ENCODE measurements at places on chromosomes 3 and 15.

GRCh38 chr3:147529551-147529950 lies 120.4 kb downstream of the ZIC1 start:
- no peak for DNase-seq

DNA sequence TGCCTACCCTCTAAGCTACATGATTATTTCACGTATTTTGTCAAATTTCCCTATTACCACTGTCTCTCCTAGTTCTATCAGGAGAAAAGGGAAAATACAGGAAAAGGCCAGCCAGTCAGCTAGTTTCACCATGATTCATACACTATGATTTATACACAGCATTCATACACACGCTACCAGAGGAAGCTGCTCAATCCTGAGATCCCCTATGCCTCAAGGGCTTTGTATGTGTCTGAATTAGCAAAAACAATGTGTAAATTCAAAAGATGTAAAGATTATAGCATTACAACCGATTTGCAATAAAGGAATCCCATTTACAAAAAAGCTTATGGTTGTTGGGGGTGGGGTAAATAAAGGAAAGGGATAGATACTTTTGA lies 3.1 kb upstream of the ACKR4 start:
- DNase-seq, result no peak

GRCh38 chr15:67836477-67836876 lies 3.4 kb downstream of the RNU6-1 start:
- DNase-seq, result no peak

GRCh38 chr15:40095371-40096093 lies 13.1 kb downstream of the BMF start:
- DNase-seq, result no peak

DNA sequence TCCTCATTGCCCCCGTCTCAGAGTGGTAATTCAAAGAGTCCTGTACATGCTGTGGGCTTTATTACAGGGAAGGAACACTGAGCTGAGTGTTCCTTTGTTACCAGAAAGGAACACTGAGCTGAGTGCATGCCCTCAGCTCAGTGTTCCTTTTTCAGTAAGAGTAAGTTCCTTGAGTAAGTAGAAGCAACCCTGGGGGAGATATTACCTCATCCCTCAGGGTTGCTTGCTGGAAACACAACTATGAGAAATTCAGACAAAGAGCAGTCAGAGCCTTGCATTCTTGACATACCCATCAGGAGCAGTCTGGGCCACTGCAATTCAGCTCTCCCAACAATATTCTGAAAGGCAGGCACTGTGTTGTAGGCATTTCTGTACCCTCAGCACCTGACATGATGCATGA lies 17.0 kb downstream of the CHRM5 start:
- no peak for DNase-seq

DNA sequence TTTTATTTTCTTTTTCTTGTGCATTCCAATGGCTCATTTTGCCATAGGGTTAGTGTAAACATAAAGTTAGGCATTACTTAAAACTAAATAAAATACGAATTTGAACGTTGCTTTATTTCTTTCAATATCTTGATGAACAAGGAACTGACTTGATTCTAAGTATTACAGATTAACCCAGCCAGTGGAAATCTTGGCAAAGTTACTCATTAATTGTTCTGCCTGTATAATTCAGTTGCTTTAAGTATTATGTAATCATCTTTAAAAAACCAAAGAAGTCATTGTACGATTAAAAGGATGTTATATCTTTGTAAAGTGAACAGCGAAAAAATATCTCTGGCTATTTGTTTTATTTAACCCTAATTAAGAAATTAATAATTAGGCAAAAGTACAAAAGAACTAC lies 737.9 kb upstream of the BCHE start:
- DNase-seq, result no peak

DNA sequence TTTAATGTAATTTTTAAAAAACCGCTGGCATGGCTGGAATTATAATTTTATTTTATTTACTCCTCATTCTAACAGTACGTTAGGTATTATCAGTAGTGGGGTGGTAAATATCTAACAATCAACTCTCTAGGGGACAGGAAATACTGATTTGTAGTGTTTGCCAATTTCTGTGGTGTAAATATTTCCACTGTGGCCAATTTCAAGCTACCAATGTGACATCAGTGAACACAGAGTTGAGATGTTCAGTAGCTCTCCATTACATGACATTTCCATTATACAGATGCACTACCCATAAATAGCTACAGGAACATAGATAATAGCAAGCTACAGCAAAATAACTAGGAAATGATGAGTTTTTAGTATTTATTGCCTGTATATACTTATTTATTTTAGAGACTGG lies 10.0 kb upstream of the ARL8B start:
- no peak for DNase-seq

DNA sequence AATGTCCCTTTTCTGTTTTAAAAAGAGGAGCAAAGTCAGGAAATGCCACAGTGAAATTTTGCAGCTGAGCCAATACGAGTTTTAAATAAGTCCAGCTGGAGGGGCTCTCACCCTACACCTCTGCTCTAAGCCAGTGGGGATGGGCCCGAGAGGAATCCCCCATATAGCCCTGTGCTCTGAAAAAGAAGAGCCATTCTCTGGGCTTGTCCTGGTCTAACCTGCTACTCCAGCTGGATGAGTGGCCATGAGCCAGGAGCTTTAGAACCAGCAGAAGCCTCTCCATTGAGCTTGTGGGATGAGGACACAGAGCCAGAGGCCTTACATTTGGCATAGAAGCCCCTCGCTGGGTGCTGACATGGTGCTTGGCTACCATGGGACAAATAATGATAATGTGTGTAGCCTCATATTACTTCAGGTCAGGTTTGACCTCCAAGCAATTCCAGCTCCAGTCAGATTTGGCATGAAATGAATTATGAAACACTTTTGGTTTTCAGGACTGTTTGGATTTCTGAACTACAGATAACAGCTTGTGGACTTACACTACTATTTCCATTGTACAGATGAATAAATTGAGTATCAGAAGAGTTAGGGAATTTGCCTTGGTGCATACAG lies 172.4 kb downstream of the CHST2 start:
- DNase-seq, result no peak

- DNase-seq, result peak; percentile 93
Measured at GRCh38 chr15:78308422-78309032, 9.1 kb upstream of the SKIC8 start.

DNA sequence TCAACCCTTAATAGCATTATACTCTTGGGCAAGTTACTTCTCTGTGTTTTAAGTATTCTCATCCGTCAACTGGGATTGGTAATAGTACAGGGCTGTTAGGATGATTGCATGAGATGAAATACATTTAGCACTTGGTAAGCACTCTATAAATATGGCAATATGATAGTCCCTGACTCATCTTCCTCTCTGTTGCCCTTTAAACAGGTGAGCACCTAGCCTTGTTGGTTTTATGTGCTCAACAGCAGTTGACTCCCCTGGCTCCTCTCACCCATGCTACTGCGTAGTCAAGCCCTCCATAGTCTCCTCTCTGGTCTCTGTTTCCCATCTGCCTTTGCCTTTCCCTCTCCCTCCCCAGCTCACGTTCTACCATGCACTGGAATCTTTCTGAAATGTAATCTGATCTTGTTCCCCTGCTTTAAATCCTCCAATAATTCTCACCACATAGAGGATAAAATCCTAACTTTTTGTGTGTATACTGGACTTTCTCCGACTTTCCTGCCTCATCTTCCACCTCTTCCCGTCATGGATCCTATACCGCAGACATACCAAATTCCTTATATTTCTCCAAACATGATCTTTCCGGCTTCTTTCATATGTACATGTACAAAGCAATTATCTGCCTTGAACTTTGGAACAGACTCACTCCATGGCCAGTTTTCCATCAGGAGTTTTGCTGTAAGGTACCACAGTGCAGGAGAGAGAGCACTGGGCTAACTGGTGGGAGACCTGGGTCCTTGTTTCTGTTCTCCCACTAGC lies 42.3 kb downstream of the FSD2 start:
- no peak for DNase-seq

GRCh38 chr3:11435440-11436165 lies 163.4 kb downstream of the ATG7 start:
- no peak for DNase-seq

- no peak for DNase-seq
Measured at GRCh38 chr3:48835650-48836366, 11.9 kb downstream of the PRKAR2A start.

DNA sequence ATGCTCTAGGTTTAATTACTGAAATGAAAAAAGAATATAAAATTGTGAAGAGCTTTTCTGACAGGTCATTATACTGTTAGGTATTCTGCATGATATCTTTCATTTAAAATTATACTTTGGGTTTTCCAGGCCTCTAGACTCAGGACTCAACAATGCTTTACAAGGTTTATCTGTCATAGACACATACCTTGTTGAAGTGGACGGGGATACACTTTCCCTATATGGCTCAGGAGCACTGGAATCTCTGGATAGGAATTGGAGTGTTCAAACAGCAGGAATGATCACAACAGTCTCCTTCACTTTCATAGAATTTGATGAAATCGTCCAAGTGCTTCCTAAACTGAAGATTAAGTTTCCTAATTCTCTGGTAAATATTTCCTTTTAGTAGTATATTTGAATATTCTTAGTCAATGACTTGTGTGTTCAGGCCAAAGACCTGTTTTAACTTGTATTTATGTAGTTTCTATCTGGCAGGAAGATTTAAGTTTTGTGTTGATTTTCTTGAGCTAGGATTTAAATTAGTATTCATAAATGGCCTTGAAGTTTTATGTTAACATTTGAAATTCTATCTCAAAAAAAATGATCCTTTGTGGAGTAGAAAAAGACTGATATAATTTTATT lies 106.9 kb upstream of the THSD4 start:
- no peak for DNase-seq

- peak; percentile 78 for DNase-seq
Measured at GRCh38 chr3:48157950-48158376, 30.3 kb downstream of the CDC25A start.

GRCh38 chr3:80000022-80000421 lies 232.2 kb upstream of the ROBO1 start:
- no peak for DNase-seq

DNA sequence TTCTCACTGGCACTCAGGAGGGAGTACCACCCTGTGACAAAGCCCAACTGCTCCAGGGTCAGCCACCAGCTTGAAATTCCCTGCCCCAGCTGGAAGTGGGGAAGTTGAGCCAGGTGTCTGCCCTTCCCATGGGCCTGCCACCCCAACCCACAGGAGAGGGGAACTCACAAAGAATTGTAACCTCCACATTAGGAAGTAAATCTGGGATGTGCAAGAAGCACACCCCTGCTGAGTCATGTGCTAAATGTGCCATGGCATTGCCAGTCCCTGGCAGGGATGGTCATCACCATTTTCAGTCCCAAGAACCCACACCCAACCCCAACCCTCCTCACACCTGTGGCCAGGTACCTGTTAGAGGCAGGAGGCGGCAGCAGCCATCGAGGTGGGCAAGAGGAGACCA lies 165.2 kb upstream of the THBS1 start:
- no peak for DNase-seq

GRCh38 chr15:100256970-100257650 lies 84.7 kb downstream of the ADAMTS17 start:
- DNase-seq, result peak; percentile 15

DNA sequence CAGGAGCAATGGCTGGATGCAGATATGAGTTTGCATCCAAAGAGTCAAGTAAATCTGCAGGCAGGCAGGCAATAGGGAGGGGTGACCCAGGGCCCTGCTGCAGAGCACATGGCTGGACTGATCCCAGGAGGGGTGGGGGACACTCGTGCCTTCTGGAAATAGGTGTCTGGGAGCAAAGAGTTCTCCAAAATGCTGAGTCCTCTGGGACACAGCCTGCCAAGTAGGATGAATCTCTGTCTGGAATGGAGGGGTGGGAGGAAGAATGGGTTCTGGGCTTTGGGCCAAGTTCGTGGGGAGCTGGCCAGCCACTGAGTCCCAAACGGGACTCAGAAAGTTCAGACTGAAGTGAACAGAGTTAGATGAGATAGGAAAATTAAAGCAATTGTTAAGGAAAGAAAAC lies 214.5 kb downstream of the MTHFS start:
- DNase-seq, result no peak

DNA sequence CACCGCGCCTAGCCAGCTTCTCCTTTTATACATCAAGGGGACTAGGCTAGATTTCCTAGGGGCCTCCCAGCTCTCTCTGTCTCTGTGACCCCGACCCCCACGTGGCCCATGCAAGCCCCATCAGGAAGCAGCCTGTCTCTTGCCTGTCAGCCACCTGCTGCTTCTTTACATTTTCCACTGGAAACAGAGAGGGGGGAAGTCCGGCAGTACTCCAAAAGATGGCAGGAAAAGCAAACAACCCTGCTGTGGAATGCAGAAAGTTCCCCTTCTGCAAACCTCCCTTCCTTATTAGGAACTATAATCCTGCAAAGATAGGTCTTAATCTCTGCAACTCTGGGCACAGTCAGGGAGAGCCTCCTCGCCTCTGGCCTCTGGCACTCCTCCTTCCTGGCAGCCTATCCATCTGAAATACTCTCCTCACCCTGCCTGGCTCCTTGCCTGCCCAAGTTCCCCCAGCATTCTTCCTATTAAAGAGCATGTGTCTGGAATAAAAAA lies 47.4 kb upstream of the HACD2 start:
- no peak for DNase-seq

GRCh38 chr3:36514171-36514570 lies 133.9 kb downstream of the STAC start:
- DNase-seq, result no peak

DNA sequence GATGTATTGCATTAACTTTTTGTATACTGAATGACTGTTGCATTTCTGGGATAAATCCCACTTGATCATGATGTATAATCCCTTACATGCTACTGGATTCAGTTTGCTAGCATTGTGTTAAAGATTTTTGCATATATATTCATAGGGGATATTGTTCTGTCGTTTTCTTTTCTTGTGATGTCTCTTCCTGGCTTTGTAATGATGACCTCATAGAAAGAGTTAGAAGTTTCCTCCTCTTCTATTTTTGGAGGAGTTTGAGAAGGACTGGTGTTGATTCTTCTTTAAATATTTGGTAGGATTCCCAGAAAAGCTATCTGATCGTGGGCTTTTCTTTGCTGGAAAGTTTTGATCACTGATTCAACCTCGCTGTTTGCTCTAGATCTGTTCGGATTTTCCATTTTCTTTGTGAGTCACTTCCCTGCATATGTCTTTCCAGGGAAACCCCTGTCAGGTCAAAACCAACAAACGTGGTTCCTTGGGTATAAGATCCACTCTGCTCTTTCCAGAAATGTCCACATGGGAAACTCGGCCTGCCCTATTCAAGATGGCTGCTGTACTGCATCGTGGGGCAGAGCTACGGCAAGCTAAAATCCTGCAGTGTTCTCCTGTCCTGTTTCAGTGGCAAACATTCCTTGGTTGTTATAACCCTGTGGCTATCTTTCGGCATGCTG lies 120.4 kb downstream of the GABRG3 start:
- no peak for DNase-seq
